ENCODE measurements at places on chromosomes 1 and 21. TPM values are rescaled to one million over a fixed set of nuclear protein-coding genes. Genes with fewer than 3 reads are reported as not detected.

- peak; percentile 96 for DNase-seq
Observed at GRCh38 chr21:29342363-29342957, 43.7 kb downstream of the BACH1 start.

DNA sequence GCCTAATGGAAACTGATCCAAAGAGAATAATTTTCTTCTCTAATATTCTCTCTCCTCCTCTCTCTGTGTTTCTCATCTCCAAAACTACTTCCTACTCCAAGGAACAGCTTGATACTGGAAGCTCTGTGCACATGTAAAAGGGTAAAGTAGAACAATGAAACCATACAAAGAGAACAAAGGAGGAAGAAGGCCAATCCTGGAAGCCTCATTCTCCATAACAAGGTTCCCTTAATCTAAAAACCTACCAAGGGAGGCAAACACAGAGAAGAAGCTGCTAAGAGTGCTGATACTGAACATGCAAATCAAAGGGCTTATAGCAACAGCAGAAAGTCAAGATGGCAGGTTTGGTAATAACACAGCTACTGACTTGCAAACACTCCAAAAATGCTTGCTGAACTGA, 44.4 kb downstream of the SIPA1L2 start:
- DNase-seq = no peak

- DNase-seq = peak; percentile 63
Observed at GRCh38 chr1:214318356-214318755, 37.4 kb downstream of the SMYD2 start.

DNA sequence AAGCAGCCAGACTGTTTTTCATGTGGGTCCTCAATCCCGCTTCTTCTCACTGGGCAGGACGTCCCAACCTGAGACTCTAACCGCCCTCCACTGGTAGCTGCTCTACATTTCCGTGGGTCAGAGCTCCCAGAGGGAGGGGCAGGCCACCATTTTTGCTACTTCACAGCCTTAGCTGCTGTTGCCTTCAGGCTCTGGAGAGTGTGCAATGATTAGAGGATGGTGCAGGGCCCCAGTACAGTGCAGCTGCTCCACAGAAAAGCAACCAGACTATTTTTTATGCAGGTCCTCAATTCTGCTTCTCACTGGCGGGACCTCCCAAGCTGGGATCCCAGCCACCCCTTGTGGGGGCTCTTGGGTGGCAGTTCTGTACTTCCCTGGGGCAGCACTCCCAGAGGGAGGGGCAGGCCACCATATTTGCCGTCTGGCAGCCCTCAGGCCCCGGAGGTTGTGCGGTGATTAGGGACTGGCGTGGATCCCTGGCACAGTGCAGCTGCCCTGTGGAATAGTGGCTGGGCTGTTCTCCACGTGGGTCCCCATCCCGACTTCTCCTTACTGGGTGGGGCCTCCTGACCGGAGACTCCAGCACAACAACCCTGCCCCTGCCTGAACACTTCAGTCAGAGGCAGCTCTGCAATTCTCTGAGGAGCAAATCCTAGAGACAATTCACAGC, 647.6 kb upstream of the PKN2 start:
- no peak for DNase-seq

GRCh38 chr21:32494934-32495709, 82.6 kb downstream of the EVA1C start:
- peak; percentile 92 for DNase-seq

- DNase-seq = no peak
Observed at GRCh38 chr1:1631782-1632420, at the start of gene MMP23B. MMP23B (plus strand) TSS chr1:1632173; CDS start chr1:1632219, 46 bp downstream.

DNA sequence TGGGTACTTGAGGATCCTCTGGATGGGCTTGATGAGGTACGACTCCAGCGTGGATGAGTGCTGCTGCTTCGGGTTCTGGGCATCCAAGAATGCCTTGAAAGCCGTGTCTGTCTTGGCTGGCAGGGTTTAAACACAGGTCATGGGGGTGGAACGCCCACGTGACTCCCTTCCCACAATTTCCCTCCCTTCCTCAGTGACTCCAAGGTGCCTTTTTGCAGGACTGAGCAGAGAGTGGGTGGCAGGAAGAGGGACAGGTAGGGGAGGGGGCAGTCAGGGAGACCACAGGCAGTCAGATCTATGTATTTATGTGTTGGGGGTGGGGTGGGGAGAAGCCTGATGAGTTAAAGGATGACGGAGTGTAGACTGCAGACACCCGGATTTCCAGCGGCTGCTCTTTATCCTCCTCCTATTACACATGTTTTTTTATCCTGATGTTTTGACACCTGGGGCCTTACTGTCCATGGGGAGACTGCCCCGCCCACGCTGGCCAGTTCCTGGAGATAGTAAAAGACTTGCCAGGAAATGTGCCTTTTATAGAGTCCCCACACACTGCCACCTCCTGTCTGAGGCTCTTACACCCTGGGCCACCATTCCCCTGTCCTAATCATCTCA, 103.2 kb upstream of the KRTAP19-8 start:
- no peak for DNase-seq

DNA sequence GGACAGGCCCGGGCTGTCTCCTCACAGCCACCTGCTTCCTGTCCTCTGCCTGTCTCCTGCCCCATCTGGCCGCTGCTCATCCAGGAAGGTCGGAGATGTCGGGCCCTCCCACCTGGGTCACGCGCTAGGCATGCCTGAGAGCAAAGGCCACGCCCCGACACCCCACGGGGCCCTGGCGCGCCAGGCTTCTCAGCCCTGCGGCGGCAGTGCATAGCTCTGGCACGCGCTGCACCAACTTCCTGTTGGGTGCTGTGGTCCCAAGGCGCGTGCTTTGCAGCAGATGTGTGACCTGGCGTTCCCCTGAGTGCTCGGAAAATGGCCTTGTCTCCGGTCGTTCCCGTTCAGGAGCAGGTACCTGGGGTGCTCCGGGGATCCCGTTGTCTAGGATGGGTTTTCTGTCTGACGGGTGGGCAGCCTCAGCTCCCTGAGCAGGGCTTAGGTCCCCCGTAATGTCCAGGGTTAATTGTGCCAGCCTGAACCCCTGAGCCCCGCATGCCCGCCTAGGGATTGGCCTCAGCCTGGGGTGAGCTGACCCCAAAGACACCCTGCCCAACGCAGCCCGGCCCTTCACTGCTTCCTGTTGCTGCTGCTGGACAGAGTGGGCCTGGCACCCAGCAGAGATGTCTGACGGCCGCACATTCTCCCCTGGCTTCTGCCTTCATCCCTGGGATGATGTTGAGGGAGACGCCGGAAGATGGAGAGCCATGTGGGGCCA, 19.4 kb upstream of the KCNAB2 start:
- no peak for DNase-seq

EFNA3 gene
- total RNA-seq = not detected
